Esophagus squamous epithelium (tissue), 5 donors: ENCODE measurements at places on chromosomes 3 and 15.

- DNase-seq: no peak
These were observed 94.8 kb upstream of the ANKRD28 start for GRCh38 chr3:15892311-15893227.

- no peak for DNase-seq
These were observed 40.2 kb upstream of the MAPKBP1 start for GRCh38 chr15:41734079-41734478.

- DNase-seq: no peak
These were observed 7.2 kb upstream of the DYNC1LI1 start for GRCh38 chr3:32577581-32578556.

- DNase-seq: no peak
These were observed 28.8 kb downstream of the CGNL1 start for GRCh38 chr15:57405133-57405532.

GRCh38 chr15:100002787-100003536 is 269.7 kb upstream of the LYSMD4 start:
- DNase-seq: no peak

- DNase-seq: no peak
These were observed 223.0 kb downstream of the NSUN3 start for GRCh38 chr3:94285872-94286271.

DNA sequence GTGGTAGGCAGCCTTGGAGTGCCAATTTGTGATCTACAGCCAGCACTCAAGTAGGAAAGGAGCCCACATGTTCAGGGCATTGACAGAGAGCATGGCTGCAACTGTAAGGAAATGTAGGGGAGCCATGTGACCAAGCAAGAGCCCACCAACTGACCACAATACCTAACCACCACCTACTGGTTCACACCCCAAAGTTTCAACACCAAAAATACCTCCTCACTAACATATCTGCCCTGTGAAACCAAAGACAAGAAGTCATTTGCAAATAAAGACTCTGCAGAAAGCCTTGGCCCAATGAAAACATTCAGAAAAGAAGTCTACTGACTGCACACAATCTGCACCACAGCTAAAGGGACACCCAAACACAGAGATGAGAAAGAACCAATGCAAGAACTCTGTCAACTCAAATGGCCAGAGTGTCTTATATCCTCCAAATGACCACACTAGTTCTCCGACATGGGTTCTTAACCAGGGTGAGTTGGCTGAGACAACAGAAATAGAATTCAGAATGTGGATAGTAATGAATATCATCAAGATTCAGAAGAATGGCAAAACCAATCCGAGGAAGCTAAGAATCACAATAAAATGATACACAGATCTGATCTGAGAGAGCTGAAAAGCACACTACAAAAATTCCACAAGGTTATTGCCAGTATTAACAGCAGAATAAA is 40.6 kb downstream of the SLC9C1 start:
- no peak for DNase-seq

- DNase-seq: no peak
These were observed 1066.5 kb downstream of the PLOD2 start for GRCh38 chr3:145094355-145094941.

DNA sequence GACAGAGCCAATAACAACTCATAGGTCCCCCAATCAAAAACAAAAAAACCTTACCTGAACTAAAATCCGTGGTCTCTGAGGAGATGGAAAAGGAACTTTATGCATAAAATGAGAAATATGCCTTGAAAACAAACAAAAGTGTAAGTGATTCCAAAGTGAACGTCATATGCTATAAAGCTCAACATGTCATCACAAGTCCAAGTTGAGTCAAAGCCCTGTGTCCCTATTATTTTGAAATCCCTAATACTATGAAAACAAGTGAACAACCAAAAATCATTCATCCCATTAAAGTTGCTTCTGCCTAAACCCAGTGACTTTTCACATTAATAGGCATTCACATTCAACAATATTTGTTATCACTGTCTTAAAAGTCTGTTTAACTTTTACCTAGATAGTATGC is 59.4 kb downstream of the DENND4A start:
- DNase-seq: no peak

DNA sequence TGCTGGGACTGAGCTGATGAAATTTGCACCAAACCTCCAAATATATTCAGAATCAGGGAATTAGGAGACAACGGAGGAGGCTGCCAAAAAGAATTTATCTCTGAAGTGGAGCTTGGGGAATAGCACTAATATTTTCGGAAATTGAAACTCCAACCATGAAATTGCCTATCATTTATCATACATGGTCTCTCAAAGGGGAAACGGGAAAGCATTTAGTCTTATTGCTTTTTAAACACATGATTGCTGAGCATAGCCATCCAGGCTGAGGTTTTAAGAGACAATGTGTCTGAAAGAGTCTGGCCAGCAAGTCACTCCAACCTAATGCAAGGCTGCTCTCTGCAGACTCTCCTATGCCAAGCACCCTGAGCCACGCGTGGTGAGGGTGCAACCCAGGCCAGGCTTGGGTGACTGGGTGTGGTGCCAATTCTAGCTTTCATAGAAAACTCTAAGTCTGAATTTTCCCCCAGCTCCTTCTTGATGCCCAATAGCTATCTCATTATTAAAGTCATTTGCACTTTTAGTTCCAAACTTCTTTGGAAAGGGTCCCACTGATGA is 200.2 kb downstream of the RPLP1 start:
- no peak for DNase-seq
